ENCODE measurements at places on chromosomes 7 and 10. TPM values are rescaled to one million over a fixed set of nuclear protein-coding genes. Genes with fewer than 3 reads are reported as not detected.

The NEUROG3 gene
- total RNA-seq, result not detected

GRCh38 chr7:75613351-75613750, 121.2 kb downstream of the SPDYE5 start:
- no peak for DNase-seq

DNA sequence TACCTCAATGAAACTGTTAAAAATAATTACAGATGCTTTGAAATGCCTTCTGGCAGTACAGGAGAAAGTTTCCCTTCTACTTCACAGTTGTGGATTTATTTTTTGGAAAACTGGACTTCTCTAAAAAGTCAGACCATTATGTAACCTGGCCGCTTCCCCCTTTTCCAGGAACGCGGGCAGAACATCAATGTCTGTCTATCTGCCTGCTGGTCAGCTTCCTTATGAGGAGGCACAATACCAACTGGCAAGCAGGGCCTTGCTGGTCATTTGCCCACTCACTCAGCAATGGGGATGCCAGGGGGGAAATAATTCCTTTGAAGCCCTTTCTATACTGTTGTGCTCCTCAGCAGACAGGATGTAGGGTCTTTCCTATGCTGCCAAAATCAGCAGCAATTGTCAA, 22.5 kb upstream of the ADRB1 start:
- DNase-seq, result no peak

DNA sequence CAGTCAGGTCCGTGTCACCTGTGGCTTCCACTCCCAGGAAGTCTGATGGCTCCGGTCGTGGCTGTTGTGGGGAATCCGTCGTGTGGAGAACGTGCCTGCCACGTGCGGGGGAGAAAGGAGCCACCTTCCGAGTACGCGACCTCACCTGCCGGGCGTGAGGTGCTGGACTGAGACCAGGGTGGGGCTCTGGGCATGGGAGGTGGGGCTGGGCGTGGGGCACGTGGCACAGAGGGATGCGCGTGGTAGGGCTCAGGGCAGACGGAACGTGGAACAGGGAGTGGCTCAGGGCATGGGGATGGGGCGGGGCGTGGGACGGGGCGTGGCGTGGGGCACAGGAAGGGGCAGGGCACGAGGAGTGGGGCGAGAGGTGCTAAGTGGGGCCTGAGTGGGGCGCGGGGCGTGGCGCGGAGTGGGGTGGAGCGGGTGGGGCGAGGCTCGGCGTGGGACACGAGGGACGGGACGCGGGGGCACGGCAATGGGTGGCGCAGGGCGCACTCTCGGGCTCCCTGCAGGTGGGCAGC, 64.8 kb downstream of the C10orf143 start:
- no peak for DNase-seq

The ZNF138 gene
- 9.5 TPM for total RNA-seq
